GM12864 (cell line): ENCODE measurements at places on chromosomes 2 and 18.

- DNase-seq, result no peak
Measured at GRCh38 chr2:86768189-86768949, 22.3 kb downstream of the CD8A start.

- DNase-seq, result no peak
Measured at GRCh38 chr18:49985236-49985635, 171.9 kb upstream of the ACAA2 start.

- no peak for DNase-seq
Measured at GRCh38 chr2:236818281-236819045, 248.8 kb downstream of the ACKR3 start.

DNA sequence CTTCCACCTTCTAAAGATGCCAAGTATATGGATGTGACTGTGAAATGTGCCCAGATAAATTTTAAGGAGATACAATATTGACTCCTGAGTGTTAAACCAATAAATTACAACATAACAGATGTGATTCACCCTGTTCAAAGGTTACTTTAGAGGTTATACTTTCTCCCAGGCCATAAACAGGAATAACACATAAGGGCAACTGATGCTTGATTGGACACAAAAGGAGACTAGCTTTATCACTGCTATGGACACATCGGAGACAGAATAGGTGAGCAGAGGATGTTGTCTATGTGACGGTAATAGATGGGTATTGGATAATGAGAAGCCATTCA lies 31.9 kb upstream of the SLC25A52 start:
- no peak for DNase-seq

GRCh38 chr18:35463827-35464226 lies 33.9 kb downstream of the INO80C start:
- DNase-seq, result no peak

GRCh38 chr18:2655954-2656236 lies 369 bp downstream of the SMCHD1 start:
- no peak for DNase-seq

DNA sequence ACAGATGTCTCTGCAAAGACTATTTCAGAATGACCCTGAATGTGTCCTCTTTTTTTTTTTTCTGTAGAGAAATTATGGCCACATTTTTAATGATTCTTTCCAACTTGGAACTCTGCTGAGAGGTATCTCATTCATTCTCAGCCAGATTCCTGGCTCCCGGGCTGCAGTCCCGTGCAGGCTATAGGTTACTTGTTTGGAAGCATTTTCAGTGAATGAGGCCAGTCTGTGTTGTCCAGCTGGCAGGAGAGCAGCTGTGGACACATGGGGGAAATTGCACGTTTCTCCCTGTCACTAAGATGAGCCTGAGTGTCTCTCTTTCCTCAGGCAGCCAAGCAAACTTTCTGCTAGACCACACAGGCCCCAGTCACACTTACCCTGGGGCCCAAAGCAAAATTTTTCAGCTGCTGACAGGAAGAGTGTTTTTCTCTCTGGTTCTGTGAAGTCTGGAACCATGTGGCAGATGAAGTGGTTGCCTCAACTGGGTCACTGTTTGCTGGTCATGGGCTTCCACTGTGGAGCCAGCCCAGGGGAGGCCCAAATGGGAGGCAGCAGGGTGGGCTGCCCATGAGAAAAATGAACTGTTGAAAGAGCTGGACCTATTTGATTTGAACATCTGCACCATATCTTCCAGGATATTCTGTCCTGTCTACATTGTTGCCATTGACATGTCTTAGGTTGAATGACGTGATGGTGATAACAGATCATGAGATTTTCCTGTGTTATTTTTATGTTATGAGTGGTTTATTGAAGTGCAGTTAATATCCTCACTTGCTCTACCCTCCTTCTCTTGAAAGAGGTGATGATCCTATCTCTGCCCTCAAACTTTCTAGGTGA lies 431.2 kb downstream of the LPIN1 start:
- peak; percentile 13 for DNase-seq

DNA sequence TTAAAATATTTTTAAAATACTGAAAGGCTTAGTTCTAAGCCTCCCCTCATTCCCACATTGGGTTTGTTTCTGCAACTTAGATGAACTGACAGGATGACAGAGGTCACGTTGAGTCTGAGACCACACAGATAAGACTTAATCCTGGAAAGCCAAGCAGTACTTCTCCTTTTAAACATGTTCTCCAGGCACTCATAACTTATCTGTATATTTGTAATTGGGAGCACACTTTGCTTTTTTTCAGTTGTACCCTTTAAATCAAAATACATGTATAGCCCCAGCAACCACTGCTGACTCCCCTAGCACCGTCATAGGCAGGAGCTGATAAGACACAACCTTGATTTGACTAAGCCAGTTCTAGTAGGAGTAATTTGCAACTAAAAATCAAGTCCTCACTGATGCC lies 394.8 kb downstream of the PID1 start:
- no peak for DNase-seq

DNA sequence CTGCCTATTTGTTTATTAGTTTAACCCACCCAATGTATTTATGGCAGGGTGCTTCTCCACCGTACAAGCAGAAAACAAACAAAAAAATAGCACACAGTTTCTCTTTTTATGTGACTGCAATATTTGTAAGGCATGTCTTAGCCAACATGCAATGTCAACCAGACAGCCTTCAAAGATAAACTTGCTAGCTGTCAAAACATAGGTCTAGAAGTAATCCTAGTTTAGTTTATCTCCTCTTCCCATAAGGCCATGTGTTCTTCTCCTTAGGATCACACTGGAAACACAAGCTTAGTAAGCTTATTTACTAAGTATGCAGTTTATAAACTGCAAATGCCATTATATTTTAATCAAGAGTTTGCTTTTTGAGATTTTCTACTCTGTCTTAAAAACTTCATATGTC lies 75.6 kb downstream of the LDAH start:
- DNase-seq, result no peak

DNA sequence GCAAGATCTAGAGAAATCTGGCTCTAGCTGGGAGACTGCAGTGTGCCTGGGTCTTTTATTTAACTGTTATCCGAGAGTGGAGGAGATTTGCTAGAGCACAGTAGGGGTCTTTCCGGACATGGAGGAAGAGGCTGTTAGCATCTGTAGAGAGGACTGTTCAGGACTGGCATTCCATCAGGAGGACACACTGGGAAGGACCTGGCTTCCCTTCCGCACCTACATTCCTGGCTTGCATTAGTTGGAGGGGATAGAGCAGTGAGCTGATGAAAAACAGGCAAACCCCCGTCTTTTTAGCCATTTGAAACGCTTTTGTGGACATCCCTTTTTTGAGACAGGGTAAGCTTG lies 874 bp upstream of the PIEZO2 start:
- DNase-seq, result no peak

DNA sequence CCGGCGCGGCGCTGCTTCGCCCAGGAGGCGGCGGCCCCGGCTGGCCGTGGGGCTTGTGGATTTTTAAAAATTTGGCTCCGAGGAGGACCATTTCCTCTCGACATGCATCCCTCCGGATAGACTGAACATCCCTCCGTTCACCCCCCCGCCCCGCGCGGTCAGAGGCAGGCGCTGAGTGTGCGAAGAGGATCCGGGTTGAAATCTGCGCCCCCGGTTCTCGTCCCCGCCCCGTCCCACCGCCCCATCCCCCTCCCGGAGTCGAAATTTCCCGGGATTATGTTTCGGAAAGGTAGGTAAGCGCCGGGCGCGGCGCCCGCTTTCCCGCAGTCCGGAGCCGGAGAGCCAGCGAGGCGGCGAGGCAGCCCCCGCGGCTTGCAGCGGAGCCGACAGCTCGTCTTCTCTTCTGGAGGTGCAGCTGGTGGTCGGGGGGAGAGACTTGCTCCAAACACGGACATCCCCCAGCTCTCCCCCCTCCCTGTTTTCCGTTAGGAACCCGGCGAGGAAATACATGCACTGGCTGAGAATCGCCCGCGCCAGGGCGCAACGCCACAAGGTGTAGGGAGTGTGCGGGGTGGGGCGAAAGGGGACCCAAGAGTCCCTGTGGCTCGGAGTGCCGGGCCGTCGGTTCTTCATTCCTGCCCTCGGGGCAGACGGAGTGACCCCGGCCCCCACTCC lies at the start of gene PRKCE:
PRKCE (plus strand) TSS at position 261 of the 675 bp plus-strand sequence.
- DNase-seq, result no peak

- no peak for DNase-seq
Measured at GRCh38 chr2:181677912-181678586, 2.3 kb downstream of the NEUROD1 start.

GRCh38 chr2:59939236-59939635 lies 614.2 kb downstream of the BCL11A start:
- DNase-seq, result no peak
